K562 (cell line): ENCODE measurements at places on chromosomes 1 and 21.

- no peak for DNase-seq
These were observed 71.8 kb downstream of the NME7 start for GRCh38 chr1:169295846-169296245.

DNA sequence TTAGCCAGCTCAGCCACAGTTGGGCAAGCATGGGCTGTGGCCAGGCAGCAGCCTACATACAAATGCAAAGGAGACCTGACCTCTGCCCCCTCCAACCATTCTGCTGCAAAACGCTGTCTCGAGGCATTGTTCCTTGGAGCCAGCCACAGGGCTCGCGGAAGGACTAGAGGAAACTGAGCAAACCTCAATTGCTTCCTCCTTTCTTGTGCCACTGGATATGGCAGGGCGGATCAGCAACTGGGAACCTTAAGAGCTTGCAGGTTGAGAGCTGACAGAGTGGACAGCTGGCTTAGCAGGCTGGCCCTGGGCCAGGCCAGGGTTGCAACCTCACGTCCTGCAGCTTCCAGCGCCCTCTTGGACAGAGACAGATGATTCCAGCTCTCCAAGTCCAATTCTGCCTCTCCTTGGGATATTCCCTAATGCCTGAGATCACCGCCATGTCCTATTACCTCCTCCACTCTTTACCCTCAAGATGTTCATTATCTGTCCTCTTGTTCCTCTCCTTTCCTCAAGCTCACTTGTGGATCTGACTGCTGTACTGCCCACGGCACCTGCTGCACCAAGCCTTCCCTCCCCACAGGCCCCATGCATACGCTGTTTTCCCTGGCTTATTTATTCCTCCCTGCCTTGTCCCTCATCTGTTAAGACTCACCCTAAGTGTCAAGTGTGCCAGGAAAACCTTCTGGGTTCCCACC, 67.5 kb downstream of the SDC3 start:
- no peak for DNase-seq

- DNase-seq, result no peak
These were observed 120.4 kb upstream of the C1orf174 start for GRCh38 chr1:4020449-4020848.

GRCh38 chr1:164155347-164155746, 403.6 kb upstream of the PBX1 start:
- no peak for DNase-seq

DNA sequence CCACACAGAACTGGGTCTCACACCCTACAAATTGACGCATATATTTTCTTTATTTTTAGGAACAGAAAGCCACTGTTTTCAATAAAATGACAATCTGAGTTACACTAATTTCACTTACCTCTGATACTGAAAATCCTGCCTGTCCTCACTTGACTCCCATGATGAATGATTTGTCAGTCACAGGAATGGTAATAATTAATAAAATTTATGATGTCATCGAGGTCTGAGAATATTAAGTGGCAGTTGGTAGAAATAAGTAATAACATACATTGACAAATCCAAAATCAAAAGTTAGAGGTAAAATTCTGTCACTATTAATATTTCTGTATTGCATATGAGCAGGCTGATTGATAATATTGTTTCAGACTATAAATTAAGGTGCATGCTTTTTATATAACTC, 418.7 kb upstream of the RGS18 start:
- no peak for DNase-seq

DNA sequence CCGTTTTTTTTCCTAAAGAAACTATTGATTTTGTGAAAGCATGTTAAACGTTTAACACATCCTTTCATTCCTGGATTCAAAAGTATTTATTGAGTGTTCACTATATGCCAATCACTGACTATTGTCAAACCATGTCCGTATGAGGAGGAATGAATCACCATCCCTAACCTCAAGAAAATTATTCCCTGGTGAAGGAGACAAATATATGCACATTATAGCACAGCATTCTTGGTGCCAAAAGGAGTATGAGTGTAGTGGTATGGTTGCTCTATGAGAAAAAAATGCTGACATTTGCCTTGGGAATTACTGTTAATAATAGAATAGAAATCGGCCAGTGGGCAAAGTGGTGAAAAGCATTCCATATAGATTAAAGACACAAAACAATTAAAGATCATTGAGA, 1390.1 kb downstream of the MRPL39 start:
- DNase-seq, result no peak

DNA sequence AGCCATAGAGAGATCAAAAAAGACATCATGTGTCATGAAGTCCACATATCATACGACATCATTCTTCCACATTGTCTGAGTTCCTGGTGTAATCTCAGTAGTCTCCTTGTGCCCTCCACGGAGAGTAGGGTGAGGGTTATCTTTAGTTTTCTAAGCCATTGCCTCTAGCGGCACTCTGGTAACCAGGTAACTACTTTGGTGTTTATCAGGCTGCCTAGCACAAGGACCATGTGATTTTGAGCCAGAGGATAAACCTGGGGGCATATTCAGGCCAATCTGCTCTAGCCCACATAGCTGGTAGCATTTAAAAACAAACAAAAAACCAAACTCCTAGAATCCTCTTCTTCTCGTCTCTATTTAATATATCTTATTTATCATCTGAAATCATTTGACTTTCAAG, 147.4 kb downstream of the GDAP2 start:
- no peak for DNase-seq

GRCh38 chr21:32543975-32544374, 41.3 kb downstream of the TCP10L start:
- DNase-seq, result no peak

GRCh38 chr1:164443836-164444235, 115.1 kb upstream of the PBX1 start:
- DNase-seq, result no peak
